ENCODE measurements at places on chromosomes 12 and 14. TPM values are rescaled to one million over a fixed set of nuclear protein-coding genes. Genes with fewer than 3 reads are reported as not detected.

Gene RHOJ
- 0.64 TPM for total RNA-seq

Gene JAG2
- total RNA-seq = 20.8 TPM

Gene RPGRIP1
- not detected for total RNA-seq

Gene ZDHHC22
- not detected for total RNA-seq

Gene NGDN
- 43.3 TPM for total RNA-seq

GRCh38 chr14:102417646-102418045 lies 54.9 kb downstream of the TECPR2 start:
- H3K27ac ChIP-seq = no peak overlapping the region
- H3K27me3 ChIP-seq = no peaks in the 10 kb centered on the region
- no peak overlapping the region for H3K4me3 ChIP-seq
- no peaks in the 10 kb centered on the region for H3K36me3 ChIP-seq
- H3K4me1 ChIP-seq = no peaks in the 10 kb centered on the region
- DNase-seq = no peak

- no peaks in the 10 kb centered on the region for H3K4me1 ChIP-seq
- peak overlapping the region; percentile 68 for H3K4me3 ChIP-seq
- DNase-seq = no peak
- no peaks in the 10 kb centered on the region for H3K27me3 ChIP-seq
Observed at GRCh38 chr14:70808416-70809224, 693 bp downstream of the MAP3K9 start.

DNA sequence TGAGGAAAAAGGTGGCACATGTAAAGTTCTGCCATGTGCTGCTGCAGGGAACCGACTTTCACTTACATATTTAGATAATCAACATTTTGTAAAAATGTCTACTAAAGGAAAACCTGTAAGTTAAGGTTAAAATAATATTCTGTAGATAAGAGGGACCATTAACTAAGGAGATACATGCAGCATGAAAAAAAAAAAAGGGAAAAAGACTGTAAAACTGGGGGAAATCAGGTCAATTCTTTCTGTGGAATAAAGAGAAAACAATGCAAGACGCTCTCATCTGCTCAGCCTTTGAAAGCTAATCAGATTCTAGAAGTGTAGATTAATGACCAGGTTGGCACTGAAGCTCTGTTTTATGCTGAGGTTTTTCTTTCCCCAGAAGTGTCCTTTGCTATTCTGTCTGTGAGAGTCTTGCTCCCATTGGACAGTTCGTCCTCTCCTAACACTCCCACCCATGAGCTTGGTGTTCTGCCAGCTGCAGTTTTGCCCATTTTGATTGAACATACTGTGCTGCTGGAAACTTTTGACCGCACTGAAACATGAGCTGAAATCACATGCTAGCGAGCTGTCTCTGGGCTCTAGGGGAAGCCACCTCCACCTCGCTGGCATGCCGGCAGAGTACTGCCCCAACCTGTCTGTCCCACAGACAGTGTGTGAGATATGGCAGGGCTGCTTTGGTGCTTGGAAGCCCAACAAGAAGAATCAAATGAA lies 39.7 kb downstream of the PPTC7 start:
- no peaks in the 10 kb centered on the region for H3K27me3 ChIP-seq
- H3K27ac ChIP-seq = peak overlapping the region; percentile 91
- peak overlapping the region; percentile 12 for H3K4me3 ChIP-seq

DNA sequence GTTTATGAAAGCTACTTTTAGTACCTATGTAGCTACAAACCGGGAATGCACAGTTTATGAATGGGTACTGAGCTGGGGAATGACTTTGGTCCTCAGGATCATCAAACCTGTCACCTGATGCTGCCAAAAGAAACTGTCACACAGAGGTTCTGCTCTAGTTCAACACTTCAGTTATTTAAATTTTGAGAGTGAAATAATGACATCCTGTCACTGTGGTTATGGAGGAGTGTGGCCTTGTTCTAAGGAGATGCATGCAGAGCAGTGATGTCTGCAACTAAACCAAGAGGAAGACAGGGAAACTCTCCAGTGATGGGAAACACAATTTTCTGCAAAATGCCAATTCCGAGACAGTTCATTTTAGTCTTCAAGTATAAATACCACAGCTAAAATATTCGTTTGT lies 4.8 kb upstream of the AEBP2 start:
- no peaks in the 10 kb centered on the region for H3K36me3 ChIP-seq
- no peak for DNase-seq
- H3K4me3 ChIP-seq = no peak overlapping the region

- no peak overlapping the region for H3K4me3 ChIP-seq
- no peaks in the 10 kb centered on the region for H3K36me3 ChIP-seq
- no peaks in the 10 kb centered on the region for H3K27me3 ChIP-seq
Observed at GRCh38 chr12:47413806-47414205, 292.0 kb downstream of the RPAP3 start.

- peaks cover 41% of the 10 kb centered on the region for H3K36me3 ChIP-seq
- DNase-seq = no peak
- H3K27me3 ChIP-seq = no peaks in the 10 kb centered on the region
- peak overlapping the region; percentile 1 for H3K4me3 ChIP-seq
Observed at GRCh38 chr14:55136885-55137786, 8.1 kb downstream of the LGALS3 start.

DNA sequence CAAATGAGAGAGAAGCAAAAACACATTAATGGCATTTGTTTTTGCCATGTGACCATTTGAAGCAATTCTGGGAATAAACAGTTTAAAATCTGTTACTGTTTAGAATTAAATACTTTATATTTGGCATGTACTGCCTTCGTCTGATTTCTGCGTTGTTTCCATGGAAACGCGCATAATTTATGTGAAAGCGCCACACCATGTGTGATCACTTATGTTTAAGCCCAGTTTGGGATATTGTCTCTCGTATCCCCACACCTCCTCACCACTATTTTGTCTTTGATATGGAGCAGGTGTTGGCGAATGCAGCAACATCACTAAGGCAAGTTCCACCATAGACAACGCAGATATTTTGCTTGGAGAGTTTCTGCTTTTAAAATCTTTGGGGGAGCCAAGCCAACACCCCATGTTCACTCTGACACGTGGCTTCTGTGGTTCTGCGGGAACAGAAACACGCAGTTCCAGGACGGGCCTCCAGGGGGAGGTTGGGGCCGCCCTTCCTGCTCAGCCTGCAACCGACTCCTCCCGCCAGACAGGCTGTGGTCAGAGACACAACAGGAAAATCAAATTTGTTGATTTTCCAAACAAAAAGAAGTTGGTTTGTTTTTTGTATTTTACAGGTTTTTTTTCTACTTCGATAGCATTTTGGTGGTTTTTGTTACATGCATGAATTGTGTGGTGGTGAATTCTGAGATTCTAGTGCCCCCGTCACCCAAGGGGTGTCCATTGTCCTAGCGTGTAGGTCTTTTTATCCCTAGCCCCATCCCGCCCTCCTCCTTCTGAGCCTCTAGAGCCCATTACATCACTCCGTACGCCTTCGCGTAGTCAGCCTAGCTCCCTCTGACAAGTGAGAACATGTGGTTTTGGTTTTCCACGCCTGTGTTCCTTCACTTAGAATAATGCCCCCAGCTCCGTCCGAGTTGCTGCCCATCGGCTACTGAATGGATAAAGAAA lies 101.9 kb upstream of the SFSWAP start:
- H3K4me3 ChIP-seq = no peak overlapping the region
- no peaks in the 10 kb centered on the region for H3K27me3 ChIP-seq
- H3K36me3 ChIP-seq = no peaks in the 10 kb centered on the region

Measured in esophagus squamous epithelium (tissue), 5 donors.